Activated CD4-positive, CD25-positive, alpha-beta regulatory T cell treated with anti-CD3 and anti-CD28 coated beads, Interleukin-2, amount 50 U/mL, for 16 hours (primary cell): ENCODE measurements at places on chromosomes 5 and 9.

DNA sequence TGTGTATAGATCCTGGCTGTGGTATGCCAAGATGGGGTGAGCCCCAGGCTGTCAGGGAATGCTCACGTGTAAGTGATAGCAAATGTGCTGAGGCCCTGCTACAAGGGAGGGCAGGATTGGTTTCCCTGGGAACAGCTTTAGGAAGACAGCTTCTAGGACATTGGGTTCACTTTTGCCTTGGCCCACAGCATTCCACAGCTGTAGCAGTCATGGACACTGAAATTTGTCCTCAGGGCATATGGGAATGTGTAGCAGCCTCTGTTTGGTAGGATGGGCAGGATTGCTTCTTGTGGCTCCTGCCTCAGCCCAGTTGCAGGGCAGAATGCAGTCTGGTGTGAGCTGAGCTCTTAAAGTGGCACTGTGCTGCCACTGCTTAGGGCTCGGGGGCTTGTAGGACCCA, 1061.7 kb upstream of the WWC1 start:
- DNase-seq = no peak

DNA sequence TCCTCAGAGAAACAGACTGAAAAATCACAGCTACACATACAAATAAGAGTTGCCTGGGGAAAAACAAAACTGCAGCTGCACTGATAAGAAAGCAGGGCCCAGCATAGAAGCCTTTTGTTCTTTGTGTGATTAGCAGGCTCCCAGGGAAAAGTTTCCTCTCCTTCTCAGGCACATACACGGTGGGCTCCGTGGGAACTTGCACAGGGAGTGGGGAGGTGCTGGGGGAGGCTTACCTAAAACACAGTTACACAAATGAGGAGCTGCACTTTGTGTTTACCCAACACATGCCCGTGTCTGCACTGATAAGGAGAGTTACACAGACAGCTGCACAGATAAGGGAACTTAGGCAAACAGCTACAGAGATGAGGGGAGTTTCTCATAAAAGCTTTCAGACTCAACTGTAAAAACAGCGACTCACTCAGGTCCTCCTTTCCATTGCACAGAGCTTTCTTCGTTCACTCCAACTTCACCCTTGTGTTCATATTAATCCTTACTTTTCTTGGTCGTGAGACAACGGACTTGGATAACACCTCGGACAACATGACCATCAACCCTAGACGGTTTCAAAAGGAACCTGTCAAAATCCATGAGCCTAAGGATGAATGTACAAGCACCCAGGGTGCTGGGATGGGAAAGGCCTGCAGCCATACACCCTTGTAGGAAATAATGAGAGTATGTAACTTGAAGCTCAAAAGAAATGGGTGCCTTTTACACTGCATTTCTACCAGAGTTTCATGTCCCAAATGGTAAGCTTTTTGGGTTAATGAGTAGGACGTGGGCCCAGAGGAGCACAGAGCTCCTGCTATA, 50.8 kb downstream of the SERINC5 start:
- DNase-seq = no peak

GRCh38 chr5:6805841-6806240, 92.6 kb downstream of the TENT4A start:
- no peak for DNase-seq

DNA sequence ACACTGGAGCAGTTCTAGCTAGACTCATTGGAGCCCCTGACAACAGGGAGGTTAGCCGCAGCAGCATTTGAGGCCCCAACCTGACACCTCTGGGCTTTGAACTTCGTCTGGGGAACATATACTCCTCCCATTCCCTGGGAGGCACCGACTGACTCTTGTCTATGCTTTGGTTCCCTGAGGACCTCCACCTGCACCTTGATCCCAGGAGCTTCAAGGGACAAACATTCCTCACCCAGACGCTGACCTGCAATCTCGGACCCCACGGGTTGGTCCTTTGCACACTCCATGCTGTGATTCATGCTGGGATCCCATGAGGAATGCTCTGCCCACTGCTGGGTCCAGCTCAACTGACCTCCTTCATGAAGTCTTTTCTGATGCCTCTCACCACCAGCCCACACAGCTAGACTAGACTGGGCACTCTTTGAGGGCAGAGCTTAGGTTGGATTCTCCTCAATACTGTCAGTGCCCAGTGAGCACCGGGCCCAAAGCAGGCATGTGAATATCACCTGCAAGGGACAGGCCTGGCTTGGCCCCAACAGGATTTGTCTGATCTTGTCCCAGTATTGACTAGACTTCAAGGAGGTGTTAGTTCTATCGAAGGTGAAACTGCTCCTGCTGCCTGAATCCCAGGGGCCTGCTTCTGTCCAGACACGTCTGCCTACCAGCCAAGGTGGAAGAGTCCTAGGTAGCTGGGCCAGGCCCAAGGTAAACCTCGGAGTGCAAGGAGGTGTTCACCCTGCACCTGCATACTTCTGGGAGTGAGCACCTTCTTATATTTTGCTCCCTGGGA, 51.8 kb upstream of the ZBTB43 start:
- DNase-seq = no peak

- no peak for DNase-seq
Measured at GRCh38 chr5:112703866-112704820, 33.5 kb upstream of the APC start.

DNA sequence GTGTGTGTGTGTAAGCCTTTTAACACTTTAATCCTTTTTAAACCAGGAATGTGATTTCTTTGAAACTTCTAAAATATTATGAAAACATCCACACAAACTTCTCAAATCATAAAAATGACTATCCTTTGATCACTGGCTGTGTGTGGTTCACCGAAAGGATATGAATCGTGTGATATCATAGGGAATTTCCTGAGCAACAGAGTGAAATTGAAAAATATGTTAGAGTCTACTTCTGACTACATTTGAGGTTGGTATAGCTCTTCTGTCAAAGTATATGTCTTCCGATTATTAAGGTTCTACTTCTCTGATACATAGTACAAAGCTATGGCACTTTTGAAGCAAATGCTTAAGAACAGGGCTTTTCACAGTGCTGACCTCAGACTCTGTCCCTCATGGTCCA, 40.3 kb downstream of the RGMB start:
- no peak for DNase-seq

GRCh38 chr9:105194234-105194633, 50.2 kb upstream of the SLC44A1 start:
- no peak for DNase-seq

DNA sequence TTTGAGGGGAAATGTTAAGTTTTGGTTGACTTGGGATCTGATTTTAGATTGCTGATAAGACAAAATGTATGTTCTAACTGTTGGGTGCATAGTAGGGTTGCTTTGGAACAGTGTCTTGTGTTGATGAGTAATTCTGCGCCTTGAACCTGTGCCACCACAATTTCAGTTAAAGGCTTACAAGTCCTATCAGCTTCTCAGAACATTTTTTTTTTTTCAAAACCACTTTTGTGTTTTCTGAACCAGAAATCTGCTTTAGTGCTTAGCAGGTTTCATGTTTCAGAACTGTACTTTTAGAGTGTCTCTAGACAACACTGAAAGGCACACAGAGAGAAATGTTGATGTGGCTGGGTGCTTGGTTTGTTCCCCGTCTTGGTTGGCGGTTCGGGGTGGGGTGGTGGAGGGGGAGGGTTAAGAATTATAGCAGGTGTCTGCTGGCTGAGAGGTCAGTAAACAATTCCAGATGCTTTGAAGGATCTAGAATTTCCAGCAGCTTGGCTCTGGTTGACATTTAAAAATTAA, 84.6 kb downstream of the ANKRD55 start:
- no peak for DNase-seq

DNA sequence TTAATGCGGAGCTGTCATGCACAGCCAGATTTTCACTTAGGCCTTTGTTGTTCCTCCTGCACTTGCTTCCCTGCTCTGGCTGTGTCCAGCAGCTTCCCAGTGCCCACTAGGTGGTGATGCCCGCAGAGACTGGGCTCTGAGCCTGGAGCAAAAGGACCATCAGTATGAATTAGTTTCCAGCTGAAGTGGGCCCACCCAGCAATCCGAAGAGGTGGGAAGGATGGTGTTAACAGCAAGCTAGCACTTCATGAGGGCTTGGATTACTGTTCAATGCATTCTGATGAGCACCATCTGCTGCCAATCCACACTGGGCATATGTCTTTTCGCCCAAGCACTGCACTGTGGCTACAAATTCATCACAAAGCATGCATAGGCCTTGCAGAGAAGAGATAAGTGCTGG, 459.1 kb downstream of the SPOCK1 start:
- DNase-seq = no peak

- no peak for DNase-seq
Measured at GRCh38 chr5:124504081-124504916, 242.1 kb downstream of the ZNF608 start.

GRCh38 chr9:109430231-109430630, 67.9 kb downstream of the PTPN3 start:
- DNase-seq = no peak

- no peak for DNase-seq
Measured at GRCh38 chr5:6235726-6236125, 142.6 kb downstream of the MED10 start.

DNA sequence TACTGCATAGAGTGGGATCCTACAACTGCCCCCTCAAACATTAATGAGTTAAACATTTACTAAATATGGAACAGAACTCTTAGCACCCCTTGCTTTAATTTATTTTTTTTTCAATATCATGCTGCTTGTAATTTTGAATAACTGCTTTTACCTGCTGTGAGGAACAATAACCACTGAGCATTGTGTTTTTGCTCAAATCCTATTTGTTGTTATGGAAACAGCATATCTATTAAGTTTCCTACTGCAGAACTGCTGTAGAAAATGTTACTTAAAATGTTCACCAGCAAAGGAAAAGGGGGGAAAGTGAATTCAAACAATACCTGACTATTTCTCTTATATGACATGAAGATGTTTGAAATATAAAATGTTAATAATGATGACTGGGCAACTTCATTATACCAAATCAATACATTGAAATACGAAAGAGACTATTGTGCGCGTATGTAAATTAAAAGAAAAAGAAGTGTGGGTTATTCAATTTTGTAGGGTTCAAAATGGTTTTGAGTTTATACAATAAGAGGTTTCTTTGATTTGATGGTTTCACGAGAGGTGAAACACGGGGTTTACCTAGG, 1043.8 kb upstream of the NUDT12 start:
- DNase-seq = no peak

- DNase-seq = no peak
Measured at GRCh38 chr9:2338777-2339365, 282.7 kb upstream of the VLDLR start.

DNA sequence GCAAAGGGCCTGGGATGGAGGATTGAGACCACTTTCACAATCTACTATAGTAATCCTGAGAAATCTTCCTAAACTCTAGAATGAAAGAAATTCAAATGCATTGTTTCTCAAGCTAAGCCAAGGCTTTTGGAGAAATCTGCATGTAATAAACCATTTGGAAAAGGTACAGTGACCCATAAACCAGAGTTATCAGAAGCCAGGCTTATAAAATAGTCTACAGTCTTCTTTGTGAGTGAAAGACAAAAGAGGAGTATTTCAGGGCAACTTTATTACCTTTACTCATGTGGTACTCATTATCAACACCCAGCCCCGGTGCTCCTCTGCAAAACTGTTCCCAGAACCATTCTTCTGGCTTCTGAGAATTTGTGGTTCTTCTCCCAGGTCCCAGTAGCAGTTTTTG, 87.0 kb downstream of the GALNT10 start:
- no peak for DNase-seq

DNA sequence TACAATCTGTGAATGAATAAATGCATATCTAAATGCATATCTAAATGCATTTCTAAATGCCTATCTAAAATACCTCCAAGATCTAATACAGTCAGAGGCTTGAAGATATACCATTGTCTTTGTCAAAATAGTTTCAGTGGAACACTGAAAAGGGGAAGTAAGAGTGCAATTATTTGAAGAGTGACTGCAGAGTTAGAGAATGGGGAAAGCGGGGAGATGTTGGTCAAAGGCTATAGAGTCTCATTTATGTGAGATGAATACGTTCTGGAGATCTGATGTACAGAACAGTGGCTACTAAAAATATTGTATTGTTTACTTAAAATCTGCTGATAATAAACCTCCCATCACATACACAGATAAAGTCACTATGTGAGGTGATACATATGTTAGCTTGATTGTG, 1126.2 kb upstream of the CDH9 start:
- no peak for DNase-seq

DNA sequence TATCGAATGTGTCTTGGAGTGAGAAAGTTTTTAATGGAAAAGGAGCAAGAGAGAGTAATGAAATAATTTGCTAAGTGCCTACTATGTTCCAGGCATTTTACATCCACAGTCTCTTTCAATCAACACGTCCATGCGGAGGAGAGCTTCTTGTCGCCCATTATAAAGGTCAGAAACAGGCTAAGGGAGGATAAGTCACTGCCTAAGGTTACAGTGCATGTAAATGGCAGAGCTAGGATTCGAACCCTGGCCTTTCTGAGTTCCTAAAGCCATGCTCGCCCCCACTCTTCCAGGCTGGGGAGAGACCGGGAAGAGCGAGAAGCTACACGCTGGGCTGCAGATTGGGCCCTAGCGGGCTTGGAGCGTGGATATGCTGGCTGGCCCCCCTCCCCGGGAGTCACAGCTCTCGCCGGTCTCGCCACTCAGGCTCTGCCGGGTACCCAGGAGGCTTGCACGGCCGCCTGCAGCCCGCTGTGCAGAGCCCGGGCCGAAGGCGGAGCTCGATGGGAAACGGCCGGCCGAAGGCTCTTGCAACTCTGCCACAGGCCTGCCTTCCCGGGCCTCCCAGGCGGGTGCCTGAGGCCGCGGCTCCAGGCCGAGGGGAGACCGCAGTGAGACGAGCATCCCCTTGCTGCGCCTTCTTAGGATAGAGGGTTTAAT, 775 bp upstream of the LHX2 start:
- no peak for DNase-seq

DNA sequence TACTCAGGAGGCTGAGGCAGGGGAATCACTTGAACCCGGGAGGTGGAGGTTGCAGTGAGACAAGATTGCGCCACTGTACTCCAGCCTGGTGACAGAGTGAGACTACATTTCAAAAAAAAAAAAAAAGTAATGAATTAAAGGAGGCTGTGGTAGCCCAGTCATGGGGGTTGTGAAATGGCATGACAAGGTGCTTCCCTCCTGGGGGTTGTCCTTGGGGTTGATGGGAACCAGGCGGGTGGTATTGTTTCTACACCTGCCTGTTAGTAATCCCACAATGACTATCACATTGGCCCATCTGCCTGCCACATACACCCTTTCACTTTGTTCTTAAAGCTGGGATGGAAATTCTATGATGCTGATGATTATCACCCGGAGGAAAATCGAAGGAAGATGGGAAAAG, 5.6 kb downstream of the IDNK start:
- no peak for DNase-seq

DNA sequence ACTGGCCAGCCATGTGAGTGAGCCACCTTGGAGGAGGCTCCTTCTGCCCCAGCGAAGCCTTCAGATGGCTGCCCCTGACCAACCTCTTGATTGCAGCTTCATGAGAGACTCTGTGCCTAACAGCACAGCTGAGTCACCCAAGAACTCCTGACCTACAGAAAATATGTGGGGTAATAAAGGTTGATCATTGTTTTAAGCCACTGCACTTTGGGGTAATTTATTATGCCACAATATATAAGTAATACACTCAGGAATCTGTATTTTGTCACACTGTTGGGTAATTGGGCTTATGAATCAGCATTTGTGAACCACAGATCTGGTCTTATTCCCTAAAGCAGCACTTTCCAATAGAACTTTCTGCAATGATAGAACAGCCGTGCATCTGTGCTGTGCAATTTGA, 24.4 kb upstream of the VDAC1 start:
- DNase-seq = no peak

GRCh38 chr5:82534986-82535385, 256.8 kb upstream of the RPS23 start:
- DNase-seq = no peak

- DNase-seq = no peak
Measured at GRCh38 chr5:122727112-122727541, 47.8 kb upstream of the SNX2 start.
